ENCODE measurements at places on chromosomes 2 and 18.

- DNase-seq: no peak
Measured at GRCh38 chr2:138752197-138752956, 27.8 kb downstream of the NXPH2 start.

DNA sequence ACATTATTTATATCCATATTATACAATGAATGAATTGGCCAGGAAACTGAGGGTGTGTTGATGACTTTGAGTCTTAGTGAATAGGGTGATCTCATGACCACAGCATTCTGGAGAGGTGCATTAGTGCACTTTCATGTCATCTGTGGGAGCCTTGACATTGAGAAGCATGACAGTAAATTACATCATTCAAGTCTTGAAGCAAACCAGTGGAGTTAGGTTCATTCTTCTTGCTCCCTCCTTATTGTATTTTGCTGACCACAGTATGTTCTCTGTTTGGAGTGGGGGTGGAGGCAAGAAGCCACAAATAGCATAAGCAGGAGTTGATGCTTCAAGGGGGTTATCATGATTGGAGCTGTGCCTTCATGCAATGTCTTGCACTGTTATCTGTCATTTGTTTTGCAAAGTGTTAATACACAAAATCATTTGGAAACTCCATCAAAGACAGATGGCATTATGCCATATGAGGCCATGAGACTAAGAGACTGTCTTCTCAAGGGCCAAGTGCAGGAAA, 680.2 kb downstream of the NYAP2 start:
- peak; percentile 94 for DNase-seq

- no peak for DNase-seq
Measured at GRCh38 chr2:67792681-67793091, 270.1 kb downstream of the C1D start.

- no peak for DNase-seq
Measured at GRCh38 chr2:191061381-191061980, 47.5 kb upstream of the STAT1 start.

GRCh38 chr18:31860488-31860887, 82.4 kb downstream of the TRAPPC8 start:
- DNase-seq: no peak

DNA sequence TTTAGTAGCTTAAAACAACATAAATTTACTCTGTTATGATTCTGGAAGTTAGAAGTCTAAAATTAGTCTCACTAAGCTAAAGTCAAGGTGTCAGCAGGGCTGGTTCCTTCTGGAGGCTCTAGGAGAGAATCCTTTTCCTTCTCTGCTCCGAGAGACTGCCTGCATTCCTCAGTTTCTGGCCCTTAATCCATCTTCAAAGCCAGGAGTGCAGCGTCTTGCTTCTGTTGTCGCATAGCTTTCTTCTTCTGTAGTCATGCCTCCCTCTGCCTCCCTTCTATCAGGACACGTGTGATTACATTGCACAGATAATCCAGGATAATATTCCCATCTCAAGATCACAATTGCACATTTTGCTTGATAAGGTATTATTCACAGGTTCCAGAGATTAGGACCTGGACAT, 35.1 kb downstream of the DAPL1 start:
- DNase-seq: no peak

DNA sequence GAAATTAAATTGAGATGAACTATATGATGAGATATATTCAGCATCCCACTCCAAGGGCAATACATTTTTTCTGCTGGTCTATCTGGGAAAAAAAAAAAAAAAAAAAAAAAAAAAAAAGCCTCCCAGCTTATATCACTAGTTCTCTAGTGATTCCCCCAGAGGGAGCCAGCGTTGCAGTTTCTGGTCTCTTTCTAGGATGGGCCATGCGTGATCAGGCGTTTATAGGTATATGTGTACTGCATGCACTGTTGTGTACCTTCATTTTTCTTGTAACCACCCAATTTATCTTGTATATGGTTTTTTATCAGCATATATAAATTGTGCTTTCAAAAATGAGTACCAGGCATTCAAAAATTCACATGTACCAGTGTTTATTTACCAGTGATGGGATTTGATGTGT, 35.1 kb downstream of the DCDC2C start:
- DNase-seq: no peak

DNA sequence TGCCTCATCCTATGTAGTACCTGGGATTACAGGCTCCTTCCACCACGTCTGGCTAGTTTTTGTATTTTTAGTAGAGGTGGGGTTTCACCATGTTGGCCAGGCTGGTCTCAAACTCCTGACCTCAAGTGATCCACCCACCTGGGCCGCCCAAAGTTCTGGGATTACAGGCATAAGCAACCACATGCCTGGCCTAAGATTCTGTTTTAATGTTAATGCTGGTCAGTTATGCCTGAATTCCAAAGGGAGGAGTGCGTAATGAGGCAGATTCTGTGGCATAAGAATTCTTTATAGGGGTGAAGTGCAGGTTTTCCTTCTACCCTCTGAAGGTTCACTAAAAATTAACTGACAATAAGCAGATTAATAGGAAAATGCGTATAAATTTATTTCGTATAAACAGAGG, 1343.8 kb upstream of the LRRTM1 start:
- DNase-seq: no peak

- no peak for DNase-seq
Measured at GRCh38 chr2:143698352-143698751, 569.1 kb downstream of the ARHGAP15 start.

DNA sequence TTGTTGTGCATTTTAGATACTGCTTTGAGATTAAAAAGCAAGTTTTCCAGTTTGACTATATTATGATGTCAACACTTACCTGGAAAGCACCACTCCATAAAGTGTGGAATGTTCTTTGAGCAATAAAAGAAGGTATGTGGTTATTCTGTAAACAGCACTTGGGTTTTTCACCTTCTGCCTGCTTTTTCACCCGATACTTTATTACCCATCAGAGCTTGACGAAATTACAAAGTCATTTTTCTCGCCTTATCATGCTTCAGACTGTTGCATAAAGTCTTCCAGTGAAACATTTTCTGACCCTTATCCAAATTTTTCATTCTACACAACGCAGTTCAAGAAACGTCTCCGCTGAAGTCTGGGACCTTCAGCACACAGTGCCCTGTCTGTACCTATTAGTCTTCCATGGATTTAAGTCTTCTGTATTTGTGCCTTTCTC, 25.2 kb downstream of the CAB39 start:
- DNase-seq: peak; percentile 62

GRCh38 chr18:13500227-13500865, 226.0 kb downstream of the FAM210A start:
- peak; percentile 58 for DNase-seq

DNA sequence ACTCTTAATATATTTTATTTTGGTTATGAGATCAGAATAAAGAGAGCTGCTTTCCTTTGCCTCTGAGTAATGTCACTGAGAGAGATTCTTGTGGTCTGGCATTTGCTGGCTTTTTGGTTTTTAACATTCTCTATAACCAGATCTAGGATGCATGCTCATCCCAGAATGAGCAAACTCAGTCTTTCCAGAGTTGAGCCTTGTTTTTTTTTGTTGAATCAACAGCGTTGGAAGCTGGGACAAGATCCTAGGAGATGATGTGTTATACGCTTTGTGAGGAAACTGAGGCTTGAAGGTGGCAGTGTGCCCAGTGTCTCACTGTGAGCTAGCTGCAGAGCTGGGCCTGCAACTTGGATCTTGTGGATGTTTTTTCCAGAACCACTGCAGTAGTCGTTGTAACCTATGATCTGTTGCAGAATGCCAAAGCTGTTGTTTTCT, 19.5 kb downstream of the MYO1B start:
- DNase-seq: no peak

DNA sequence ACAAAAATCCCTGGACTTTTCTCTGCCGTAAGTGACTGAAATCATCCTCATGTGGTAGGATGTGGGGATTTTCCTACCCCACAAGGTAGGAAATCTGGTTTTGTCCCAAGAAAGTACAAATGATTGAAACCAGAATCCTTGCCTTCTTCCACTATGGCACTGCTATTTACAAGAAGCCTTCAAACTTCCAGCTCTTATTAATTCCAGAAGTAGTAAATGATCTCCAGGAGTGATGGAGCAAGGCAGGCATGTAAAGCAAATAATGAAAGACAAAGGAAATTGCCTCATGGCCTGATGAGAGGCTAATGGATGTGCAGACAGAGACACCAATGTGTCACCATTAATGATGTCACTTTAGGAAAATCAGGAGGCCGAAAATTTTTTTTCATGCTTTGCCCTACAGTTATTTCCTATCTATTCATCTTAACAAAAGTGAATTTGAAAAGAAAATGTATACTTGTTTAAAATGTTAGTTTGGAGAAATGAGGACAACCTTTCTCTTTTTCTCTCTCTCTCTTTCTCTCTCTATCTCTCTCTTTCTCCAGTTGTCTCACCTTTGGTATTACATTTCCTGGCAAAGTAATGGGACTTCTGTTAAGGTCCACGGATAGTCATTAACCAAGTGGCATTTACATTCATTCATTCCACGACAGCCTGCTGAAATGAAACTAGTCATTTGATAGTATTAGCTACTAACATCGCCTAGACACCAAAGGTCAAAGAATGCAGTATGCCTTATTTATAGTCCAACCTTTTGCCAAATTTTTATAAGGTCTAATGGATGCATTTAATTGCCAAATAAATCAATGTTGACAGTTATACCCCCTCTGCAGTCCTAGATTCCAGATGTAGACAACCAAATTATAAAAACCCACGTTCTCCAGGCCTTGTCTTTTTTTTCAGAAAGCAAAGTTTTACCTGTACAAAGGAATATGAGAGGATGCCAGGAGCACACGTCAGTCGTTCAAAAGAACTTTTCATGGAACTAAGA, 5.0 kb upstream of the EVA1A start:
- DNase-seq: no peak

- DNase-seq: no peak
Measured at GRCh38 chr2:190127651-190128050, 65.1 kb upstream of the MSTN start.

- DNase-seq: no peak
Measured at GRCh38 chr2:101609433-101609832, 88.1 kb upstream of the MAP4K4 start.

GRCh38 chr2:22946553-22946952, 438.4 kb upstream of the KLHL29 start:
- no peak for DNase-seq
